ENCODE measurements at places on chromosomes 4 and X. TPM values are rescaled to one million over a fixed set of nuclear protein-coding genes. Genes with fewer than 3 reads are reported as not detected.

The CCDC160 gene
- 0.28 TPM for total RNA-seq

DNA sequence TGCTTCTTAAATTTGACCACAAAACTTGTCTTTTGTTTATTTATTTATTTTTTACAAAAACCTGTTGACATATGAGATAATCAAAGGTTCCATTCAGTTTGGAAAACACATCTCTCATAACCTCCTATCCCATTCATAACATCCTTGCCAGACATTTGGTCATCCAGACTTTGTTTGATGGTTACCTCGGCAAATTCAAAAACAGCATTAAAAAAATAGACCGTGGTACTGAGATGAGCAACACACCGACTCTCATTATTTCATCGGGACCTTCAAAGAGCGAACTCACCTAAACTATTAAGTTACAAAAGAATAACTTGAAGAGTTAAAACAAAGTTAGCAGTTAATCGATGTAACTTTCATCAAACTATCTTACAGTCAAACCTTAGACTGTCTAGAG, 85.8 kb upstream of the RPS6KA3 start:
- no peak for DNase-seq
- peaks cover 3% of the 10 kb centered on the region for H3K27me3 ChIP-seq
- no peaks in the 10 kb centered on the region for H3K4me1 ChIP-seq
- no peak overlapping the region for H3K4me3 ChIP-seq

DNA sequence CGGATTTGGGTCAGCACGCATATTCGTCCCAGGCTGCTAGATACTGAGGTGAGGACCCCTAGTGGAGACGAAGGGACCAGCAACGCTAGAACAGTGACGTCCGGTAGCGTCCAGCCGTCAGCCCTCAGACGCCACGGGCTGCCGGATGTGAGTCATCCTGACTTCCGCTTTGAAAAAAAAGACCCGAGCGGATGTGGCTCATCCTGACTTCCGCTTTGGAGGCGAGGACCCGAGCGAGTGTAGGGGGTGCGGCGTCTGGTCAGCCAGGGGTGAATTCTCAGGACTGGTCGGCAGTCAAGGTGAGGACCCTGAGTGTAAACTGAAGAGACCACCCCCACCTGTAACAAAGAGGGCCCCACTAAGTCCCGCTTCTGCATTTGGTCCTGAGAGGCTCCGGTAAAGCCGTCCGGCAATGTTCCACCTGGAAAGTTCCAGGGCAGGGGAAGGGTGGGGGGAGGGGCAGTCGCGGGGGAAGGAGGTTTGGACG, at the start of gene MAGEB2:
Gene MAGEB2, plus strand, starts transcription at position 207 of the 487 bp plus-strand sequence. CDS start 3,018 bp downstream, outside the sequence.
- H3K4me1 ChIP-seq, result no peaks in the 10 kb centered on the region
- DNase-seq, result no peak
- no peaks in the 10 kb centered on the region for H3K36me3 ChIP-seq
- peaks cover 3% of the 10 kb centered on the region for H3K27me3 ChIP-seq
- H3K4me3 ChIP-seq, result no peak within 1 kb of the TSS

The GAB3 gene
- total RNA-seq, result 1.9 TPM

The TRMT44 gene
- 7.3 TPM for total RNA-seq

The GPR143 gene
- total RNA-seq, result not detected

GRCh38 chrX:151713849-151714248, 2.0 kb upstream of the FATE1 start:
- no peaks in the 10 kb centered on the region for H3K36me3 ChIP-seq
- no peak overlapping the region for H3K4me3 ChIP-seq
- H3K27ac ChIP-seq, result no peak overlapping the region
- H3K27me3 ChIP-seq, result no peaks in the 10 kb centered on the region
- DNase-seq, result no peak

DNA sequence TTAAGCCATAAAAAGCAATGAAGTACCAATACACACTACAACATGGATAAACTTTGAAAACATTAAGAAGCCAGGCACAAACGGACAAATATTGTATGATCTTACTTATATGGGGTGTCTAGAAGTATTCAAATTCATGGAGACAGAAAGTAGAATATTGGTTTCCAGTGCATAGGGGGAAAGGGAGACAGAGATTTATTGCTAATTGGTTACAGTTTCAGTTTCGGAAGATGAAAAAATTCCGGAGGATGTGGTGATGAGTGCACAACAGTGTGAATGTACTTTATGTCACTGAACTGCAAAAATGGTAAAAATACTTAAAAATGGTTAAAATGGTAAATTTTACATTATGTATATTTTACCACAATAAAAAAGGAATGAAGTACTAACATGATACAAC, 5.1 kb upstream of the PRDX4 start:
- no peak for DNase-seq
- no peak overlapping the region for H3K4me3 ChIP-seq
- 0 out of 2 replicates have a peak, but pooled peaks cover 1% of the 10 kb centered on the region for H3K4me1 ChIP-seq

The AFM gene
- total RNA-seq, result not detected

Measured in IMR-90 (cell line).